ENCODE measurements at places on chromosomes 7 and 10.

DNA sequence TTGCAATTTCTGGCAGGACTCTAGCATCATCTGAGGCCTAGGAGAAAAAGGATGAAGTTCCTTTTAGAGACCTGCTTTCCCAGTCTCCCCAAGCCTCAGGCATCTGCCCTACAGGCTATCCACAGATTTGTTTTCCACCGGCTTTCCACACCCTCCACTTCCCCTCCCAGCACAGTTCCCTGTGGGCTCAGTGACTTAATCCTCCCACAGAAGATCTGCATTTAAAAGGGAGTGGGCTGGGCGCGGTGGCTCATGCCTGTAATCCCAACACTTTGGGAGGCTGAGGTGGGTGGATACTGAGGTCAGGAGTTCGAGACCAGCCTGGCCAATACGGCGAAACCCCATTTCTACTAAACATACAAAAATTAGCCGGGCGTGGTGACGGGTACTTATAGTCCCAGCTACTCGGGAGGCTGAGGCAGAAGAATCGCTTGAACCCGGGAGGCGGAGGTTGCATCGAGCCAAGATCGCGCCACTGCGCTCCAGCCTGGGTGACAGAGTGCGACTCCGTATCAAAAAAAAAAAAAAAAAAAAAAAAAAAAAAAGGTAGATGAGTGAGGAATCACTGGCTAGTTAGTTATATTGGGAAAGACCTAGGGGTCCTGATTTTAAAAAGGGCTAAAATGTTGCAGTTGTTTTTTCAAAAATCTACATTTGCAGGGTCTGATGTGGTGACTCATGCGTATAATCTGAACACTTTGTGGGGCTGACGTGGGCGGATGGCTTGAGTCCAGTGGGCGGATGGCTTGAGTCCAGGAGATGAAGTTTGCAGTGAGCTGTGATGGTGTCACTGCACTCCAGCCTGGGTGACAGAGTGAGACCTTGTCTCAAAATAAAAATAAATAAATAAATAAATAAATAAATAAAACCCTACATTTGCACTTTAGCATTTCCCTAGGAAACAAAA, 119.5 kb downstream of the BAMBI start:
- DNase-seq, result no peak

DNA sequence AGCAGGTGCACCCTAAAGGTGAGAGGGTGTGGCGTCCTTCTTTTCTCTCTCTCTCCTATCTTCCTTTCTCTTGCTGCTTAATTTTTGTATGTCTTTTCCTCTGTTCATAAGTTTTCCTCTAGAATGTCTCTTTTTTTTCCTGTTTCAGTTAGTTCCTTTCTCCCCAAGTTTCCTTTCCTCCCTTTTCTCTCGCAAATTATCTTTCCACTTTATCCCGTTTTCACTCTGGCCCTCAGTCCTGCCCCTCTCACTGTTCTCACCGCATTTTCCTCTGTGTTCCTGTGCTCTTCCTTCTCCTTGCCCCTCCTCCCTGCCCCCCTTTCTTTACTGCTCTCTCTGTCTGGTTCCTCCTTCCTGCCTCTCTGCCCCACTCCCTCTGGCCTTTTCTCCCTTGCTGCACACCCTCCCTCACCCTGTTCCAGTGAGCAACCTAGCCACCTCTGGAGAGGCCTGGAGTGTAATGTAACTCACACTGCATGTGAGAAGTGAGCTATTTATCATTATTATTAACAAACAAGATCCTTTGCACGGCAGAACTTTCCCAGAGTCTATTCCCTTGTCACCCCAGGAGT, 158.5 kb downstream of the C10orf105 start:
- DNase-seq, result no peak

GRCh38 chr7:66974986-66975590, 20.3 kb downstream of the SBDS start:
- DNase-seq, result no peak

DNA sequence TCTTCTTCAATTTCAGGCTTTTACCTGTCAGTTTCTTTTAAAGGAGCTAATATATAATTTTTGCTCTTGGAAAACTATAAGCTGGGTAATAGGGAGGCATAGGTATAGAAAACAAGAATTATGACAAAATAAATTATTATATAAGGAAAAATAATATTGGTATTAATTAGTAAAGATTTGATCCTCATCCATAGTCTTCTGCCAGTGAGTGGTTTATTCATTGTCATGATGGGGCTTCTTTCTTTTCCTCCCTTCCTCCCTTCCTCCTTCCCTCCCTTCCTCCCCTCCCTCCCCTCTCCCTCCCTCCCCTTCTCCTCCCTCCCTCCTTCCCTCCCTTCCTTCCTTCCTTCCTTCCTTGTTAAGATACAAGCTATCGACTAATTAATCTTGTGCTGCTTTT, 698.6 kb downstream of the SORCS3 start:
- no peak for DNase-seq

GRCh38 chr10:128516180-128516579, 390.0 kb upstream of the MKI67 start:
- no peak for DNase-seq

- no peak for DNase-seq
Measured at GRCh38 chr10:22723343-22723779, 9.0 kb upstream of the PIP4K2A start.

- no peak for DNase-seq
Measured at GRCh38 chr10:32889631-32890212, 68.3 kb downstream of the ITGB1 start.

- DNase-seq, result no peak
Measured at GRCh38 chr10:68125772-68126171, 16.5 kb downstream of the MYPN start.

DNA sequence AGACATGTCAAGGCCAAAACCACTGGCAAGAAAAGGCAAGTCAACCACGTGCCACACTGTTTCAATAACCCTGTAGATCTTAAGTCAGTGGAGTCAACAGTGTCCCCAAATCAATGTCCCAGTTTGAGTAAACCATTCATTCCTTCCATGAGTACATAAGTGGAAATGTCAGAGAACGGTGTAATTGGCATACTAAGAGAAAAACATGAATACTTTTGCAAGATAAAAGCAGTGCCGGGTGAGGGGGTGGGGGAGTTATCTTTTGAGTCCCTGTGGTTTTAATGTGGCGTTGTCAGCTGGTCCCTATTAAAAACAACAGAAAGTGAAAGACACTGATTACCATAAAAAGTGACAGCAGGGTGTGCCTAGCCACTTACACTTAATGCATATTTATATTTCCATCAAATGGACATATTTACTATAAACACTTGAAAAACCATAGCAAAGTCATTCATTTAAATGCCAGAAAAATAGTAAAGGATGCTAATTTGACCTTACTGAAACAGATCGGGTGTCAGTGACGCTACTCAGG, 37.8 kb downstream of the RSU1 start:
- DNase-seq, result no peak

GRCh38 chr10:34231441-34232180, 583.5 kb downstream of the PARD3 start:
- DNase-seq, result no peak

GRCh38 chr7:120628251-120628650, 229.7 kb downstream of the TSPAN12 start:
- no peak for DNase-seq

DNA sequence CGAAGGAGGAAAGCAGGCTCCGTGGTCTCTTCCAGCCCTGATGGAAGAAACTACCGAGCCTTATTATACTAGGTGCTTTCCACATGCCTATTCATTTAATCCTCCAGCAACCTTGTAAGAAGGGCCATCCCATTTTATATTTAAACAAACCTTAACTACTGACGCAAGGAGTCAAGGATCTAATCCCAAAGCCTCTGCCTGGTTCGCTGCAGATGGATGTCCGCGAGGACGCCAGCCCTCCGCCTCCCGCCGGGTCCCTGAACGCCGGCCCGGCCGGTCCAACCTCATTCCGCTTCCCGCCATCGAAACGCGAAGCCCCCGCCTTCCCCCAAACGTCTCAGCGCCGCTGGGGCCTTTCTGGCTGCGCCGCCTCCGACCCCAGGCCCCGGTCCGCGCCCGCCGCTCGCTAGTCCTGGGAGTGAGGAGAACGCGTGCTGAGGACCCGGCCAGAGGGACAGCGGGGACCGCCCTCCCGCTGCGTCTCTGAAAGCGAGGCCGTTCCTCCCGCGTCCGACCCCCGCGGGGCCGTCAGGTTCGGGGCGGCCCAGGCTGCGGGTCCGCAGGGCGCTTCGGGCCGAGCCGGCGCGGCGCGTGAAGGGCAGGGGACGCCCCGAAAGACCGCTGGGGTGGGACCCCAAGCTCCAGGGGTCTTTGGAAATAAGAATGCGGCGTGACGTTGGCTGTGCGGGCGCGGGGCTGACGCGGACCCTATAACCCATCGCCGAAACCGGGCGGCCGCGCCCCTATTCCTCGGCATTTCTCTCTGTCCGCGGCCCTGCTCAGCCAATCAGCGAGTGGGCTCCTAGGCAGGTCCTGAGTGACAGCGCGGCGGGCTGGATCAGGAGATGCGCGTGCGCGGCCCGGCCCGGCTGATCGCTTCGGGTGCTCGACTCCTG, at the start of gene ATP6V0E2:
TSS of gene ATP6V0E2 (plus strand) at position 896 of the 896 bp plus-strand sequence. CDS start 97 bp downstream, outside the sequence.
- peak; percentile 86 for DNase-seq

DNA sequence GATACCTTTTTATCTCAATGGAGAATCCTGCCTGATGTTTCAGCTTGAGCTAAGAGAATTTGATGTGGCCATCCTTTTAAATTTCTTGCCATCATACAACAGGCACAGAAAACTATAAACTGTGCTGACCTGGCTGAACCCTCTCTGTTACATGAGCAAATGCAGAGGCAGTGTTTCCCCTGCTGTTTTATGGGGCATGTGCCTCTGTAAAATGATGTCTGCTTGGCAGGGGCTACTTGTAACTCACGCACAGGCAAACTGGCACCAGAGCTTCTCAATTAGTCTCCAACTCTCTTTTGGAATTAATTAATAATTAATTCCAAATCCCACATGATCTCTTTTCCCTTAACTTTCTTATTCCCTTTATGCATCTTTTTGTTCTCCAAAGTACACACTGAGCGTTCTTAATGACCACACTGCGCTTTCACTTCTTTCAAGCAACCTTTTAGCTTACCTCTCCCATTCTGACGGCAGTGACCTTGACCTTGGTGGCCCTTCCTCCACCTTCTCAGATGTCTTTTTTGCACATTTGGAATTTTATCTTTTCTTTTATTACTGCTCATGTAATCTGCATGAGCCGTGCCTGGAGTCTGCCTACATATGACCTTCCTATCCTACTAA, 334.0 kb downstream of the PLXNA4 start:
- DNase-seq, result no peak

GRCh38 chr10:123792248-123792978, 99.2 kb downstream of the CPXM2 start:
- no peak for DNase-seq

DNA sequence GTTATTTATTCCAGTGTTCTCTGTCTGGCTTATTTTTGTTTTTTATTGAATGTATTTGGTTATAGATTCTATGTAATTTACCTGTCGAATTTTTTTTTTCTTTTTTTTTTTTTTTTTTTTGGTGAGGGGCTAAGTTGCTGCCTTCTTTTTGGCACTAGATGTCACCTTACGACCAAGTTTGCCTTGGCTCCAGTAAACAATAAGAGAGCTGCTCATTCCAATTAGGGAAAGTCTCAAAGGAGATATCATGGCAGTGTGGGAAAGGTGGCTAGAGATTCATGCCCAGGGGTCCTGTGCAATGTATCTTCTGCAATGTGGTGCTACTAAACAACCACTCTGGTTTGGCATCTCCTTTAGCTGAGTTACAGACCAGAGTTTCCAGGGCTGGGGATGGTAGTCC, 84.0 kb downstream of the PTPN20 start:
- no peak for DNase-seq

- DNase-seq, result no peak
Measured at GRCh38 chr10:68938117-68938516, 17.9 kb upstream of the DDX21 start.

GRCh38 chr7:83065714-83066113, 97.0 kb downstream of the PCLO start:
- DNase-seq, result no peak

DNA sequence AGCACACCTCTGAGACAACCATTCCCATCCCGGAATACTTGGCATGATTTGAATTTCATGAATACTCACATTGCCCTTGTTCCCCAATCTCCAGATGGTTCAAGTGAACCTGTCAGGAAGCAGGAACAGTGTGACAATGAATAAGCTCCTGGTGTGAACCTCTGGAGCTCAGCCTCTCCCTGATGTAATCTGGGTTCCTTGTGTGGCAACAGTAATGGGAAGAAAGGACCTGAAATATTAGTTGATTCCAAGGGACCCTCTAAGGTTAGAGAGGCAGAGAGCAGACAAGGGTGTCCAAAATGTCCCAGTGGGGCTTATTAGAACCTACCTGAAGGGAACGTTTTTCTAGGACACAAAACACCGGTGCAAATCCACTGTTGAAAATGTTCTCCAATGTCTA, 8.5 kb downstream of the OR2A7 start:
- no peak for DNase-seq

DNA sequence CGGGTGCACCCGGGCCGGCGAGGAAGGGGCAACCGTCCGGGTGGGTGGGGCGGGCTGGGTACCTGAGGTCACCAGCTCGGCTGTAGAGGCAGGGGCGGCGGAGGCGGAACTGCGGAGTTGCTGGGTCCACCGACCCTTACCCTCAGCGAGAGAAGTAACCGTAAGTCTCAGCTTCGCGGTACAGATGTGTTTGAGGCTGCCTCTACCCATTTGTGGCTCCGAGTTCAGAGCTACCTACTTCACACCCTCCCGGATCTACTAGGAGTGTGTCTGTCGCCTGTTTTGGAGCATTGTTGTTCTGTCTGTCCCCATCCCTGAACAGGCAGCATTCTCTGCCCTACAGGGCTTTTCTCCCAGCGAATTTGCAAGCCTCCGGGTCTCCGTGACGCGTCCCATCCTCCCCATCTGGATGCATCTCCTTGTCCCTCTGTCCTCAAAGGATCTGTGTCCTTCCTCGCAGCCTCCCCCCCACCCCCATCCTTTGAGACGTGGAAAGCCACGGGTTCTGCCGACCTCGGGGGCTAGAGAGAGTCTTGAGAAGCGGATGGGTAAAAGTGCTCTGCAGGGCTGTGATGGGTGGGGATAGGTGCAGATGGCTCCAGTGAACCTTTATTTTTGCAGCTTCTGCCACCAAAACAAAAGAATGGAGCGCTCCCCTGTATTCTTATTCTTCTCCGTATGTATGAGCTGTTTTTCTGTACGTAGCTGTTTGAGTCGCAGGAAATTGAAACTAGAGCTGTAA, 757 bp downstream of the ANKIB1 start:
- DNase-seq, result peak; percentile 7

GRCh38 chr7:111903797-111904196, 302.4 kb downstream of the DOCK4 start:
- DNase-seq, result no peak

DNA sequence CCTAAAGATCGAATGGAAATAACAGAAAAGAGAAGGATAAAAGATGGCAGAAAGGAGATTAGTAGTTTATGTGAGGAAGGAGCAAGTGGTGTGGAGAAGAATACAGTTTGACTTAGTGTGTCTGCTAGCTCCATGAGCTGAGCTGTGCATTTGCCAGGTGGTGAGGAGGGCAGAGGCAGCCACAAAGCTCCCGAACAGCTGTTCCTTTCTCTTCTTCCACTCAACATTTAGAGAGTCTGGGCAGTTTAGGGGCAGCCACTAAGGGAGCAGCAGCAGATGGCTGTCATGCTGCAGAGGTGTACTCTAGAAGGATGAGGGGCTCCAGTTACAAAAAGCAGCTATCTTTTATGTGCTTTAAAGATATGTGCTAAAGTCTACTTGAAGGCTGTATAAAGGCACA, 674.4 kb downstream of the GRM8 start:
- no peak for DNase-seq
